Activated naive CD4-positive, alpha-beta T cell treated with Interleukin-2 at 50 U/mL for 16 hours (primary cell): ENCODE measurements at places on chromosomes 3 and 15.

DNA sequence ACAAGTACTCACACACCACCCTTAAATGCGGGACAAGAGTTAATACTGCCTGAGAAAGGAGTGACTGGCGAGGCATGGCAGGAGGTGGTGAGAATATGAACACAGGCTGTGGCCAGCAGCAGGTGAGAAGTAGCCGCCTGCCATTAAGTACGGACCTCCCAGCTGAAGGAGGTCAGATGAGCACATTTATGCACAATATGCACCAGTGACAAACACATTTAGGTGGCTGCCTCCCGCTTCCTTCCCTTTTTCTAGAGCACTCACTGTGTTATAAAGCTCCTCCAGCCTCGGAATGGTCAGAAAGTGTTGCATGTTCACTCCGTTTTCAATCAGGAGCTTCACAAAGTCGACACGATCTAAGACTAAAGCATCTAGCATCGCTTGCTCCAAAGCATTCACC is 52.4 kb downstream of the TRPM1 start:
- no peak for DNase-seq

DNA sequence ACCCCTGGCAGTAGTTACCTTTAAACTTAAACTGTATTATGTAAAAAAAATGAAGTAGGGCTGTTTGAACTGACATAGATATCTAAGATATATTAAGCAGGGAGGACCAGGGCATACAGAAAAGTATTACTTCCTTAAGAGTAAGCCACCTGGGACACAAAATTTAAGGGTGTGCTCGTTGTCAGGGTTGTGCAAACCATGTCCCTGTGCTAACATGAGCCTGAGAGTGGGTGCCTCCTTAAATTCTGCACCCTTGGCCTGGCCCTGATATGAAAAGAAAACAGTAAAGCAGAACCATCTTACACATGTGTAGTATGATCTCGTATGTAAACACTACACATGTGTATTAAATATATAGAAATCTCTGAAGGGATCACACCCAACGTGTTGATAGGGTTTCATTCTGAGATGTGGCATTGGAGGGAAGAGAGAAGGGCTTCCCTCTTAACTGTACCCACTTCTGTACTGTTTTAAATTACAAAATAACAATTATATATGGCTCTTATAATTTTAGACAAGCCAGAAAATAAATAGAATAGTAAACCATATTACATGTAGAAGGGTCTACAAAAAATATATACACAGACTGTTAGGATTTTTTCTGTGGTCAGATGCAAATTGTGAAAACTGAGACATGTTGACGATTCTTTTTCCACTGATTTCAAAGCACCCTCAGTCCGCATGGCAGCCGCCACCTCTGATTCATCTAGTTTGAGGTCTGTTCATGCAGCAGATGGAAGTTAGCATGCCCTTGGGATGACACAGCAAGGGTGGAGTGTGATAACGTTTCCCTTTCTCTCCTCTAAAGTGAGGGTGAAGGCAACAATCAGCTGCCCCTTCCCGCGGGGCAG is 400.8 kb upstream of the PROK2 start:
- peak; percentile 21 for DNase-seq

GRCh38 chr3:112967425-112967824 is 7.5 kb downstream of the CD200R1 start:
- no peak for DNase-seq

DNA sequence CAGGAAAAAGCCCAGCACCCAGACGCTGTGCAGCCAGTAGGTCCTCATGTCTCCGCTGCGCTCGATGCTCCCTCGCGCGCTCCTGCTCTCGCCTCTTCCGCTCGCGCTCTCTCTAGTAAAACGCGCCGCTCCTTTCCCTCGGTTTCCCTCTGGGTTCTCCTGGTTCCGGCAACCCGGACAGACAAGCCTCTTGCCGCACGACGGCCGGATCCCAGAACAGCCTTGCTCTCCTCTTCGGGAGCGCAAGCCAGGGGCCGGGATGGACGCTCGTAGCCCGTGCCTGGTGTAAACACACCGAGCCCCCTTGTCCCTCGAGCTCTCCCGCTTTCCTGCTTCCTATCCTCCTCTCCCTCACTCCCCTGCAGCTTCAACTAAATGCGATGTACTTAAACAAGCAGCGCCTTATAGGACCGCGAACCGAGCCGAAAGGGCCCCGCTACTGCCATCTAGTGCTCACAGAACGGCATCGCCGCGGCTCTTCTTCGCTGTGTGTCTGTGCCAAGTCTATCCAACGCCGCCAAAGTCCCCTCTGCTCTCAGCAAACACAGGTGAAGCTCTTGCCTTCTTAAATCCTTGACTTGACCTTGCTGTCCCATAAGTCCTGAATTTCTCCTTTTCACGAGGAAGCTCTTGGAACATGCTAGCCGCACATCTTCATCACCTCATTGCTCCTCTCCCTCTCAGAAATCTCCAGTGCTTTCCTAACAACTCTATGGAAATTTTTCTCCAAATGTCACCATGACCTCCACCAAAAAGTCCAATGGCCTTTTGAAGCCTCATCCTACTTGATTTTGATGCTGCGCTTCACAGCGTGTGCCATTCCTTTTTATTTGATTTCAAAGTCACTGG is 1037.2 kb downstream of the IGSF11 start:
- peak; percentile 29 for DNase-seq

GRCh38 chr15:80350941-80351610 is 53.1 kb upstream of the ARNT2 start:
- DNase-seq: no peak

- DNase-seq: no peak
Observed at GRCh38 chr3:22990291-22991200, 212.6 kb upstream of the UBE2E2 start.

DNA sequence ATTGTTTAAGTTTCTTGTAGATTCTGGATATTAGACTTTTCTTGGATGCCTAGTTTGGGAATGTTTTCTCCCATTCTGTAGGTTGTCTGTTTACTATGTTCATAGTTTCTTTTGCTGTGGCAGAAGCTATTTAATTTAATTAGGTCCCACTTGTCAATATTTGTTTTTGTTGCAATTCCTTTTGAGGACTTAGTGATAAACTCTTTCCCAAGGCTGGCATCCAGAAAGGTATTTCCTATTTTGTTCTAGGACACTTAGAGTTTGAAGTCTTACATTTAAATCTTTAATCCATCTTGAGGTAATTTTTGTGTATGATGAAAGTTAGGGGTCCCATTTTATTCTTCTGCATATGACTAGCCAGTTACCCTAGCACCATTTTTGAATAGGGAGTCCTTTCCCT is 54.9 kb downstream of the MME start:
- no peak for DNase-seq

- DNase-seq: no peak
Observed at GRCh38 chr15:92580933-92581445, 74.6 kb downstream of the FAM174B start.

- DNase-seq: no peak
Observed at GRCh38 chr3:126530171-126531050, 6.5 kb downstream of the CHST13 start.

DNA sequence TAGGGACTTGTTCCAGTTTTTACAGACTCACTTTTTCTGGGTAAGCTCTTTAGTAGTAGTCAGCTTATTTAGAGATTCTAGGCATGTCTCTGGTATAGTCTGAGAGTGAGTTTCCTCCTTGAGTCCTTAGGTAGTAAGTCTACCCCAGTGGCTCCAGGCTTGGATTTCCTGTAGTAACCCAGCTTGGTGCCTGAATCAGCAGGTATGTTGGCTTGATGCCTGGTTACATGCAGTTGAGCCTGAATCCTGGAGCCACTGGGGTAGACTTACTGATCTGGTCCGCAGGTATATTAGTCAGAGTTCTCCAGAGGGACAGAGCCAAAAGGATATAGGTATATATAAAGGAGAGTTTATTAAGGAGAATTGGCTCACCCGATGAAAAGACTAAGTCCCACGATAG is 85.8 kb upstream of the RBMS3 start:
- no peak for DNase-seq

DNA sequence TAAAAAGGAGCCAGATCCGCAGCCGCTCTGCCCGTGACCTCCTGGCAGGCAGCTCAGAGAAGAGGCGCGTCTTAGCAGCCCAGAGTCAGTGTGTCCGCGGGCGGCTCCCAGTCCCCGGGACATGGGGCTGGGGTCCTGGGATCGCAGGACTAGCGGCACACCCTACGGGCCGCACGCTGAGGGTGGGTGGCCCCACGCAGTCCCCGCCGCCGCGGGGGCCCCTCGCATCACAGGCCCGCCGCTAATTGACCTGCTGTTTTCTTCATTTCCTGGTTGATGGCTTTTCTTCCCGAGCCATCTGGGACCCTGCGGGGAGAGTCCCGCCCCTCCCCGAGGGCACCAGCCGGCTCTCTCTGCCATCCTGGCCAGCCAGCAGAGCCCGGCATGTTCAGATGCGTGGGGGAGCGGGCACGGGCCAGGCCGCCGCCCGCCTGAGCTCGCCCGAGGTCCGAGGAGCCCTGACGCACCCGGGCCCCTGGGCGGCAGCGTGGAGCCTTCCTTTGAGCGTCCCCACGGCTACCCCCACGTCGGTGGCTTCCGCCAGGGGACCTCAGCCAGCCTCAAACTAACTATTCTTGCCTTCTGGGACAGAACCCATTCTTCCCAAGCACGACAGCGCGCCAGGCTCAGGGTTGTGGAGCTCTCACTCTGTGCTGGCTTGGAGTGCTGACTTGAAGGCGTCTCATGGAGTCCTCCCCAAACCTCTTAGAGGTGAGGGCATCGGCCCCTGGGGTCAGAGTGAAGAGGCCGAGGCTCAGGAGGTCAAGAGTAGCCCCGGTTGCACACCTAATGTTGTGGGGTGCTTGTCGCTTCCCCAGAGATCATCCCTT is 34.6 kb upstream of the CACNA2D3 start:
- no peak for DNase-seq

GRCh38 chr3:150613709-150614480 is 10.8 kb downstream of the SELENOT start:
- DNase-seq: no peak

GRCh38 chr3:33103480-33103879 is 6.5 kb upstream of the GLB1 start:
- no peak for DNase-seq

GRCh38 chr15:50138391-50138790 is 19.4 kb upstream of the ATP8B4 start:
- DNase-seq: no peak

GRCh38 chr15:91255670-91256192 is 155.7 kb downstream of the SV2B start:
- DNase-seq: no peak
